ENCODE measurements at places on chromosomes 7 and 10.

DNA sequence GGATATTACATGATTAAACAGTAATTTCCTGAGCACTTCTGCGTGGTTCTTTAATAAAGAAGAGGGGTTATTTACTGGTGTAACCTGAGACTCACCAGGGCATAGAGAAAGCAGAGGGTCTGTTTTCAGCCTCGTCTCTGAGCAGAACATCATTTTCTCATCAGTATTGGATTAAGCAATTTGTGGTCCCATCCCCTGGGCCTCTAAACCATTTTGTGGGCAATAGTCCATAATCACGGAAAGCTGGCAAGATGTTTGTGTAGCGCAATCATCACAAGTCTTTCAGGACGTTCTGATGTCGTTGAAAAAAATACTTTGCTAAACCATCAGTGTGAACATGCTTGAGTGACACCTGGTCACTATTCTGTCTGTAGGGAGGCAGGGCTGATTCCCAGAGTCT lies 37.1 kb upstream of the SEC61G start:
- DNase-seq = no peak

GRCh38 chr7:155298834-155299534 lies 1.3 kb downstream of the INSIG1 start:
- DNase-seq = peak; percentile 85

DNA sequence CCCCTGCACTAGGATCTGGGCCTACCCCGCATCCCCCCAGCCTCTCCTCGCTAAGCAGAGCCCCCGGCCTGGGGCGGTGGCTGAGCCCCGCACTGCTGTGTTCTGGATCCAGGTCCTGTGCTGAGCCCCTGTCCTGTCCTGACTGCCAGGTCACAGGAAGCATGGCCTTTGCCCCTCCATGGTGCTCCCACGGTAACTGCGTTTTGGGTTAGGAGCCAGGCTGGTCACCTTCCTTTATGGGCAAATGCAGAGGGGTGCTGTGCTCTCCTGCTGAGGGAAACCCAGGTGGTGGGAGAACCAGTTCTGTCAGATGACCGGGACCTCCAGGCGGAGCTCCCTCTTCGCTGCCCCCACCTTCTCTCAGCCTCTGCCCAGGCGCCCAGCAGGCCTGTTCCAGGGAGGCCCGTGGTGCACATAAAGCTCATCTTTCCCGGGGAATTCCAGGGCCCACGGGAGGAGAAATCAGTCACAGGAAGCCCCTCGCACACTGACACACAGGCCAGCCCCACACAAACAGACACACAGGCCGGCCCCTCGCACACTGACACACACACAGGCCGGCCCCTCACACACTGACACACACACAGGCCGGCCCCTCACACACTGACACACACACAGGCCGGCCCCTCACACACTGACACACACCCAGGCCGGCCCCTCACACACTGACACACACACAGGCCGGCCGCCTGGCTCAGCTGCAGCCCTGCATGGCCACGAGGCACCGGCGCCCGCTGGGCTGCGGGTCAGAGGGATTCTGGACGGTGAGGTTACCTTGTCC lies 75.6 kb downstream of the CFAP46 start:
- no peak for DNase-seq

GRCh38 chr7:2776401-2776800 lies 67.7 kb downstream of the GNA12 start:
- DNase-seq = no peak

GRCh38 chr10:123428391-123428790 lies 237.8 kb upstream of the GPR26 start:
- peak; percentile 20 for DNase-seq

GRCh38 chr7:25361387-25361786 lies 133.1 kb upstream of the NPVF start:
- no peak for DNase-seq

Measured in frontal cortex (tissue), 4 donors.